Nucleus accumbens (tissue), 56 donors: ENCODE measurements at places on chromosomes 6 and 20.

GRCh38 chr6:11366183-11366933, 133.9 kb upstream of the NEDD9 start:
- DNase-seq = no peak

GRCh38 chr20:42360621-42361020, 742.4 kb upstream of the CHD6 start:
- no peak for DNase-seq

DNA sequence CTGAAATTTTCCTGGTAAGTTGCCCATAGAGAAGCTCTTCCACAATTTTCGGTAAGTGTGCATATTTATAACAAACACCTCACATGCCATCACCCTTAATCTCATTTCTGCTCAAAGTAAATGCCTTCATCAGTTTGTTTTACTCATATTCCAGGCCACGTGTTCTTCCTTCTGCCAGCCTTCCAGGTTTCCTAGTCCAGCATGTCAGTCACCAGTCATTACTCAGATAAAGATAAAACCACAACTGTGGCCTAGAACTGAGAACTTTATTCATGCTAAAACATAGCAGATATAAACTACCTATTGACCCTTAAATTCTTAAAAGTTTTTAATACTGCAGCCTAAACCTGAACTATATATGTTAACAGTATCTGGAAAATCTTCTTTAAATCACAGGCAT, 149.5 kb upstream of the SLC22A16 start:
- no peak for DNase-seq

GRCh38 chr20:17856024-17856564, 112.5 kb downstream of the SNX5 start:
- no peak for DNase-seq

DNA sequence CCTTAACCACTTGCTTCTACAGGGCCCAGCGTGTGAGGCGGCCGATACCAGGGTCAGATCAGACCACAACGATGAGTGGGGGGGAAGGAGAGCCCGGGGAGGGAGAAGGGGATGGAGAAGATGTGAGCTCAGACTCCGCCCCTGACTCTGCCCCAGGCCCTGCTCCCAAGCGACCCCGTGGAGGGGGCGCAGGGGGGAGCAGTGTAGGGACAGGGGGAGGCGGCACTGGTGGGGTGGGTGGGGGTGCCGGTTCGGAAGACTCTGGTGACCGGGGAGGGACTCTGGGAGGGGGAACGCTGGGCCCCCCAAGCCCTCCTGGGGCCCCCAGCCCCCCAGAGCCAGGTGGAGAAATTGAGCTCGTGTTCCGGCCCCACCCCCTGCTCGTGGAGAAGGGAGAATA, 2.8 kb downstream of the RING1 start:
- DNase-seq = no peak

- DNase-seq = no peak
Observed at GRCh38 chr6:19157486-19157885, 679.7 kb upstream of the ID4 start.

DNA sequence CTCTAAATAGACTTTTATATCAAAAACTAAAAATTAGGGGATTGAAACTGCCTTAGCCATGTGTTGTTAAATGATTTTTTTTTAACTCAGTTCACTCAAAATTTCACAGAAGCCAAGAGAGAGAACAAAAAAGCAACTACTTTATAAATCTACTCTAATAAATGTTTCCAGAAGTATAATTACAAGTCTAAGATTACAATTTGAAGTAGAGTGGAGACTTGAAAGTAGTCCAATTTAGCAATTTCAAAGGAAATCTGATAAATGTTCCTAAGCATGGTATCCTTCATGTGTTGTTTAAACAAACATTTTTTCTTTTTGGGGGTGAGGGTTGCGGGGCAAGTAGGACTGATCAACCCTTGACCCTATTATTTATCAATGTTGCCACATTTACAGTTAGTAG, 72.6 kb downstream of the PHIP start:
- no peak for DNase-seq

DNA sequence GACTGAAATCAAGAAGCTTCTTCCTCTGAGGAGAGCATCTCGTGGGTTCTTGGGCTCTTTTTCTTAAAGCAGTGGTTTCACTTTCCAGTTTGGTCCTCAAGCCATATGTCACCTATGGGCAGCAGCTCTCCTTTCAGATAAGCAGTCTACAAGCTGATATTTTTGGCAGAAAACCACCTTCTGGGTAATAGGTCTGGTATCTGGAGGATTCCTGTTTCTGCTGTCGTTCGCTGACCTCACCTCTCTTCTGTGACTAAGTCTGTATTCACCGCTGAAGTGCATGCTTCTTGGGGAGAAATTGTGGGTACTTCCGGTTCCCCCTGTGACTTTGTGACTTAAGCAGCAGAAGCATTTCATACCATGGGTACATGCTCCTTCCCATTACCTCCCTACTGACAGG, 193.6 kb downstream of the EDN1 start:
- DNase-seq = no peak

GRCh38 chr6:3230900-3231246, 3.4 kb upstream of the TUBB2B start:
- peak; percentile 63 for DNase-seq

- DNase-seq = no peak
Observed at GRCh38 chr6:114446342-114446741, 103.5 kb upstream of the HS3ST5 start.

DNA sequence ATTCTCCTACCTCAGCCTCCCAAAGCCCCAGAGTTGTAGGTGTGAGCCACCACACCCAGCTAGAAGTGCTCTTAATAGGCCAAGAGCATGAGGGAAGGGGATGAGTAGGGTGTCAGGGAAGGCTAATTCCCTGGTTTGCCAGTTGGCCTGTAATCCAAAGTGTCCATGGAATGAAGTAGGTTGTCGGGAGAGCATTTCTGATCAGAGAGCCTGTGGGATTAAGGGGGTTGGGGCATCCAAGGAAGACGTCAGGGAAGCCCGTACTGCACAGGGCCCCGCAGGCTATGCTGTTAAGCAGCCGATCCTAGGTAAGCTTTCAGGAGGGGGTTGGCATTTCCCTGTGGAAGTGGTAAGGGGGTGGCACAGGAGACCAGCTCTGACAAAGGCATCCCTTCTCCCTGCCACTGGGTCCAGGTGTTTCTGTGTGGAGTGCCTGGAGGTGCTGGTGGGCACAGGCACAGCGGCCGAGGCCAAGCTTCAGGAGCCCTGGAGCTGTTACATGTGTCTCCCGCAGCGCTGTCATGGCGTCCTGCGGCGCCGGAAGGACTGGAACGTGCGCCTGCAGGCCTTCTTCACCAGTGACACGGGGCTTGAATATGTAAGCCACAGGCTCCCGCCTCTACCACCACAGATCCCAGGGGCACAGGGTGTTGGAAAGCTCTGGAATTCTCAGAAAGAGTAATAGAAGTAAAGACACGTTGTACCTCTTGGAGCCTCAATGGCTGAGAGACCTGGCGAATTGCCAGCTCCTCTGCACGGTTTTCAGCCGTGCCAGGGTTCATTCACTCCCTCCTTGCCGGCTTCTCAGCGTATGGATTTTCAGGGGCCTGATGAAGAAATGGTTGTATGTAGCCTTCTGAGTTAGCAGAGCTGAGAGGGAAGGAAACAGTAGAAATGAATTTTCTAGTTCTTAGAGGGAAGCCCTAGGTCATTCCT, 21.4 kb upstream of the MAPRE1 start:
- no peak for DNase-seq

DNA sequence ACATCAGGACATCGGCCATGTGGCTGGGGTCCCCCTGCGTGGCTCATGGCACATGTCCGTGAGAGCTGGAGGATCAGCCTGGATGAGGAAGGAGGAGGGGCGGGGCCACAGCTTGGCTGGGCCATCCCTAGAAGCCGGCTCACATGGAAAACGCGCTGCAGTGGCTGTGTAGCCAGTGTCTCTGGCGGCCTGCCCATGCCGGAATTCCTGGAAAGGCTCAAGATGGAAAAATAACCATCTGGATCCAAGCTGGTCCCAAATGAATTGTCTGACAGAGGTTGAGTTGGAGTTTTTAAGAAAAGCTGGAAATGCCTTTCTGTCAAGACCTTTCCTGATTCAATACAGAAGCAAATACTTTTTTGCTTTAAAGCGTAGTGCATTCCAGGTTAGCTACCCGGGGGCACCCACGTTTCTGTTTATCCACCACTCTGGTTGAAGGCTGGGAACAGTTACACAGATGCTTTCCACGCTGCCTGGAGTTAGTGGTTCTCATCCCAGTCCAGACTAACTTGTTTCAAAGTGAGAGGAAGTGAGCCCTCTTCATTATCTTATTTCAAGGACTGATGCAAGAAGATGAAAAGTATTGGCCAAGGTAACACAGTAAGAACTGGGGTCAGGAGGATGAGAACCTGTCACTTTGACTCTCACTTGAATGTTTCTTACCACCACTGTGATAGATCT, 99.0 kb downstream of the GMPR start:
- DNase-seq = no peak

DNA sequence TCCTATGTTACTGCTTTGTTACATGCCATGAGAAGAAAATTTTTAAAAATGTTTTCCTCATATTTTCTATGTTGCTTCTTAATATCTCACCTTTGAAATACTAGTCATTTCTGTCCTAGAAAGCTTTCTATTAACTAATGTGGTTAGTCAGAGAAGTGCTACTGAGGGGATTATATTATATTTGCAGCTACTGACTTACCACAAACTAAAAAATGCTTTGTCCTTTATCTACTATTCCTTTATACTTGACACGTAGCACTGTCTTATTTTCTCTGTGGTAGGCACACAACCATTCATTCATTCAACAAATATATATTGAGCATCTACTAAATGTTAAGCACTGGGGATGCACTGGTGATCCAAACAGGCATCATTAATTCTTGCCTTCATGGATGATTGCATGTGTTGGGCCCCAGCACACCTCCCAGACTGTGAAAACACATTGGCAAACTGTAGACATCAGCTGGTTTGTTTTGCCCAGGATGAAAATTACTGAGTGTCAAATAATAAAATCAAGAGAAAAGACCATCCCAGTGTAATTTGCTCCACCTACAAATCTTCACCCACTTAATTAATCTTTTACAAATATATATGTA, 10.7 kb upstream of the MLIP start:
- DNase-seq = no peak

- DNase-seq = no peak
Observed at GRCh38 chr20:53557130-53557529, 36.5 kb downstream of the ZNF217 start.

- no peak for DNase-seq
Observed at GRCh38 chr20:1275919-1276318, 9.8 kb downstream of the SNPH start.

- DNase-seq = no peak
Observed at GRCh38 chr20:46089167-46089416, 670 bp downstream of the NCOA5 start.

DNA sequence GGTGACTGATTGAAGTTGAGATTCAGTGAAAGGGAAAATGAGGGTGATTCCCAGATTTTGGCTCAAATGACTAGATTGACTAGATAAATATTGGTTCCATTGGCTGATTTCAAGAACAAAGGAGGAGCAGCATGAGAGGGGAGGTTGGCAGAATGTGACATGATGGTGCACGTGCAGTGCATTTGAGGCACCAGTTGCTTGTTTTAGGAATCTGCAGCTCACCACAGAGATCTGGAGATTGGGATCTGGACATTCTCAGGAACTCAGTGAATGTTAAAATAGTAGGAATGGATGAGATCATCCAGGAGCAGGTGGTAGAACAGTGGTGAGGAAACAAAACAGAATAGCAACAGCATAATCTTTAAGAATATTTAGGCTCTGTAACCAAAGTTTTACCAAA, 496.3 kb downstream of the DHX35 start:
- DNase-seq = no peak

DNA sequence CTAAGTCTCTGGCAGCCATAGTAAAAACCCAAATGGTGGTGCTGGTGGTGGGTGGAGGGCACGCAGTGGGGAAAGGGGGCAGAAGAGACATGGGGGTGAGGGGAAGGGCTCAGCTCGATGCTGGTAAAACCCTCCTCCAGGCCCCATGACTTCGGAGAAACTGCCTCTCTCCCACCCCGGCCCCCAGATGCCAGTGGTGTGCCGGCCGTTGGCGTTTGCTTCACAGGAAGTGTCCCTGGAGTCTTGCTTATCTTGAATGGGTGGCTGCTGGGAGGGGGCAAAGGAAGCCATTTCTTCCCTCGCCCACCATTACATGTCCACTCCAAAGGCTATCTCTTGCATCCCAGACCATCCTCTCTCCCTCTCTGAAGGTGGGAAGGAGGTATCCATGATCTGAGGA, 25.4 kb downstream of the VEGFA start:
- DNase-seq = no peak

DNA sequence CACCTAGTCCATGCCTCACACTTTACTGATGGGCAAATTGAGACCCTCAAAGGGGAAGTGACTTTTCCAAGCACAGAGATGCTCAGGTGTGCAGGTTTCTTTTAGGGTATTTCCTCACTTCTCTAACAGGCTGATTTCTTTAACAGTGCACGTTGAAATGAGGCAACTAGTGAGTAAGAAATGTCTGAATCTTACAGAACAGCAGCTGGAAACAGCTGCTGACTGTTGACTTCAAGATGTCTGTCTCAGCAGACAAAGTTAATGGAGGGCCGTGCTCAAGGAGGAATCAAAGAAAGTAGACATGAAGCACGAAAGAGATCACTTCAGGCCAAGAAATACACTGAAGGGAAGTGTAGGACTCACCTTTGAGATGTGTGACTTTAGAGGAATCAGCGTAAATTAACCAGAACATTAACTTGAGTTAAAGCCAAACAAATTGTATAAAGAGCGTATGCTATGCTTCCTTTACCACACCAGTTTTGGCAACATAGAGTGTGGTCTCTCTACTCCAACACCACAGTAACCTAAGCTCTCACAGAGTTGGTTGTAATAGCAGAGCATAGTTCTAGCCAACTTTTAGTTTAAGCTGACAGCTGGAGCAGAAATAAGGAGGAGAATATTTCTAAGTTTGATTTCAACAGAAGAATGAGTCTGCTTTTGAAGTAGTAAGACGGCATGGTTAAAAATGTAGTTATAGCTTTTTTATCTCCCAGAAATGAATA, 60.9 kb downstream of the SAMD3 start:
- DNase-seq = no peak

GRCh38 chr6:166927935-166928643, 28.3 kb downstream of the RNASET2 start:
- no peak for DNase-seq

DNA sequence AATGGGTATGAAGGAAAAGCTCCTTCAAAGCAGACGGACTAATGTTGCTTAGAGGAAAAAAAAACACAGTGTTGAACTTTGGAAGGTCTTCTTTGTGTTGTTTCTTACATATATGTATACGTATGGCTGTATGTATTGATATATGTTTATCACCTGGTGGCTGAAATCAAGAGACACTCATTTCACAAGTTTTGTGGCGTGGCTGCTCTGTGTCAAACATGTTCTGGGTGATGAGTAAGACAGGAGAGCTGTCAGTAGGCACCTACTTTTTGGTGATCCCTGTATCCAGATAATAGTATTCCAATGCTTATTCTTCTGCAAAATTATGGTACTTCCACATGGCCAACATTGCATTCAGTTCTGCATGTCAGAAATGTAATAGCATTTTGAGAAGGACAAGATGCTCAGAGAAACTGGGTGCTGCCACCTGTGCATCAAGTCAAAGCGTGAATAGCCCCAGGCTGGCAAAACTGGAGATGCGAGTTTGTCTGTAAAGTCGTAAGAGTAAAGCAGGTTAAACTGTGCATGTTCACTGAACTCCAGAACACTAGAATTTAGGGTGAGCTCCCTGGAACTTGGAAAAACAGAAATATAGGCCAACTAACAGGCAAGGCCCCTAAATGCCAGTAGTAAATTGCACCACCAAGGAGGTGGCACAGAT, 67.9 kb downstream of the ARMC2 start:
- no peak for DNase-seq
